ENCODE measurements at places on chromosomes 1 and 21.

DNA sequence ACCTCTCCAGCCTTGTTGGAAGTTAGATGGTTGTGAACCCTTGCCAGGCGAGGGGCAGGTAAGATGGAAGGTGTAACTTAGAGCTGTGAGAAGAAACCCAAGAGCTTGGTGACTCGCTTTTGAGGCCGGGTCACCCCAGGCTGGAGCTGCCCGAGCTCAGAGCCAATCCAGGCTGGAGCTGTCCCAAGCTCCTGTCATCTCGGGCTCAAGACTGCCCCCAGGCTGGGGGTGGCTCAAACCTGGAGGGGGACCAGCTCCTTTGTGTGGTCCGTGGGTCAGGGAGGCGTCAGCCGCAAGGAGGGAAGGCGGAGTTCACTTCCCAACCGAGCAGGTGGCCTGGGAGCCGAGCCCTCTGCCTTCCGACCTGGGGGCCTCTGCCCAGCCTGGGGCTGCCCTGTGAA is 2.0 kb downstream of the HUNK start:
- DNase-seq: no peak

DNA sequence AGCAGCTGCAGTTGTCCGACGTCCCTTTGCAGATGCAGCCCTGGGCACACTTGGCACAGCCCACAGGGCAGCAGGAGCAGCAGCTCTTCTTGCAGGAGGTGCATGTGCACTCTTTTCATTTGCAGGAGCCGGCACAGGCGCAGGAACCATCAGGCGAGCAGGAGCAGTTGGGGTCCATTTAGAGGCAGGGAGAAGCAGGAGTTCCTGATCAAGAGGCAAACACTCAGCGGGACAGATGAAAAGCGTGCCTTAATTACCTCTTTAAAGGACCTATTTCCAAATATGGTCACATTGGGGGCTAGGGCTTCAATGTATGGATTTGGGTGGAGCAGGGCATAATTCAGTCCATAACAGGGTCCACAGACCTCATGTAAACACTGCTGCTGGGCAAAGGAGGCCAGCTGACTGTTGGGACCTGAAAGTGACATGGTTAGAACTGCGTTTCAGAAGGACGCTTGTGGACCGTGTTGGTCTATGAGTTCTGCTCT is 4.3 kb upstream of the CPLANE2 start:
- no peak for DNase-seq

GRCh38 chr1:1881727-1882126 is 9.2 kb downstream of the GNB1 start:
- no peak for DNase-seq

DNA sequence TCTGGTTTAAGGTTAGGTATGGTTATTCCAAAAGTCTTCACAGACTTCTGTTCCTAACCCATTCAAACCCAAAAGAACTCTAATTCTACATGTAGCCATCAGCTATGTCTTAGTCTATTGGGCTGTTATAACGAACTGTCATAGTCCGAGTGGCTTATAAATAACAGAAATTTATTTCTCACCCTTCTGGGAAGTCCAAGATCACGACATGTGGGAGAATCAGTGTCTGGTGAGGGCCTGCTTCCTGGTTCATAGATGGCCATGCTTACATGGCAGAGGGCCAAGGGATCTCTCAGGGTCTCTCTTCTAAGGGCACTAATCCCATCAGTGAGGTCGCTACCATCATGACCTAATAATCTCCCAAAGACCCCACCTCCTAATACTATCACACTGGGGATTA is 103.0 kb upstream of the PPP2R5A start:
- DNase-seq: no peak

- DNase-seq: no peak
Measured at GRCh38 chr1:162375463-162375862, 1.2 kb downstream of the SPATA46 start.

GRCh38 chr21:15343066-15343465 is 278.3 kb upstream of the NRIP1 start:
- DNase-seq: peak; percentile 62

- DNase-seq: no peak
Measured at GRCh38 chr1:225544924-225545323, 108.0 kb downstream of the ENAH start.

DNA sequence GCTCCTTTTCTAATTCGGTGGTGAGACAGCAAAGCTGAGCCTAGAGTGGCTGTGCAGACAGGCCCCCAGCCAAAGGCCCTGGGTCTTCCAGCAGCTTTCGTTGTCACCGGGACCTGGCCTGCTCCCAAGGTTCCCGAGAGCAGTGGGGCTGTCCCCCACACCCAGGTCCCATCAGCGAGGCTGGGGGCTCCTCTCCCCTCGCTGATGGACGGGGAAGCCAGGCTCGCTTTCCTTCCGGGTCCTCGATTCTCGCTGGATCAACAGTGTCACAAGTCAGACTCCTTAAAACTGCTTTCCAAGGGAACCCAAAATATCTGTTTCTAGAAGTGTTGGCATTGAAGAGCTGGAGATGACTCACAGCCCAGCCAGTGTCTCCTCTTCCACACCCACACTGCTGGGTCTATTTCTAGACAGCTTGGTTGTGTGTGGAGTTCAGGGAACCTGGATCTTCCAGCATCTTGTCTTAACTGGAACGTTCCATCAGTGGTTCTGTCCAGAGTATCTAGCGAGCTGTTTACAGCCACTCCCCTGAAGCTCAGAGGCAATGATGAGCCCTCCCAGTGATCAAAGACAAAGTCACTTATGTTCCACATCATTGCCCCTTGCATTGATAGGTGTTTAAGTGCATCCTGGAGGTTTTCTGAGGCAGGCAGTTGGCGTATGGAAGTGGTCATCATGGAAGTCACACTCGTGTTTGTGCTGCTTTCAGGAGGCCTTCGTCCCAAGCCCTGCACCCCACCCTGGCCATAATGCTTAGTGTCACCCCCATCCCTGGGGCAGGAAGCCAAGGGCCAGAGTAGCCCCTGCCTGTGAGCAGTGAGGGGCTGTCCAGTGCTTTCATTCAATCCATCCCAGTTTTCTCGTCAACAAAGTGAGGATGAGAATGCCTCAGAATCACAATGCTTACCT is 35.2 kb downstream of the RRP1 start:
- no peak for DNase-seq

GRCh38 chr1:119485201-119485600 is 21.8 kb upstream of the HSD3B1 start:
- no peak for DNase-seq

DNA sequence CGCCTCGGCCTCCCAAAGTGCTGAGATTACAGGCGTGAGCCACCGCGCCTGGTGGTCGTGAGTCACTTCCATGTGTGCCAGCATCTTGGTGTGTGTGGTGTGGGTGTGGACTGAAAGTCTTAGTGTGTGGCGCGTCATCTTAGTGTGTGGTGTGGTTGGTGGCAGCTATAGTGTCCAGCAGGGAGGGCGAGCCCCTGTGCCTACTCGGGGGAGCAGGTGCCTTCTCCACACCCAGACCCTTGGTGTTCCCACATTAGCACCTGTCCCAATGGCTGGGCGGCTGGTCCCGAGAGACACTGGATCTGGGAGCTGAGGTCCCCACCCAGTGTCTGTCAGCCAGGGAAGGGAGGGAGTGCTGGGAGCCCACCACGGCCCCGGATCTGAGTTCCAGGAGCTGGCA is 2.8 kb downstream of the SCNN1D start:
- no peak for DNase-seq

- DNase-seq: no peak
Measured at GRCh38 chr1:156076609-156077429, 5.4 kb downstream of the MEX3A start.

DNA sequence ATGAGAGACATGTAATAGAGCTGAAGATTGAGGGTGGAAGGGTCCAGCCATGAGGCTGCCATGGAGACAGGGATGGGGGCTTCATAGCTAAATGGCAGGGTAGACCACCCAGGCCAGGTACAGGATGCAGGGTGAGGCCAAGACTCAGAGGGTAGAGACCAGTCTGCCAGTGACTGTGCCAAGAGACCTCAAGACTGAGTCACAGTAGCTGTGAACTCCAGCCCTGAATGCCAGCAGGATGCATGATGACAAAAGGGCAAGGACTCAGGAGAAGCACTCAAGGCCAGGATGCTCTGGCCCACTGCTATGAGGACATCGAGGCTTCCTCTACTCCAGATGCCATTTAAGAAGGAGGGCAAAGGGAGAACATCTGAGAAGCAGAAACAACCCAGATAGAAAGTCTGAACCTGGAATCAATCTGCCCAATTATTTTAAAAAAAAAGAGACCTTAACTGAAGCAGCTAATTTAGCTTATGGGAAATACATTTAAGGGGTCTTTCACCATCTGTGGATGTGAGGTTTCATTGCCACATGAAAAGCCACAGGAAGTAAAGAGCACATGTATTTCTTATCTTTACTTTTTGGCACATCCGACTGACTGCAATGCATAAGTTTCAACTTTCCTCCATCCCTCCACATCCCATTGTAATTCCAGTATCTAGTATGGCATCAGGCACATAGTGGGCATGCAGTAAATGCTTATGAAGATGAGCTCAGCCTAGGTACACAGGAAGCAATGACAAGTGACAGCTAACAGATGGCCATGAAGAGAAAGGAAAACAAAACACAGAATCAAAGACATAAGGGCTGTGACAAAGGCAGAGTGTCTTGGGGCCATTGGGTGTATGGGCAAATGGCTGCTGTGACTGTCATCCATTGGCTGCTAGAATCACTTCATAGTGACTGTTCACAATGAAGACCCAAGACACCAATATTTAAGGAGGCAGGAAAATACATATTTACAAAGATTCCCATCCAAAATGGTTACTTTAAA is 40.2 kb downstream of the SUSD4 start:
- DNase-seq: no peak

GRCh38 chr1:234969011-234969441 is 159.6 kb downstream of the TOMM20 start:
- no peak for DNase-seq

GRCh38 chr1:12157366-12158231 is 9.2 kb upstream of the TNFRSF1B start:
- no peak for DNase-seq

- DNase-seq: no peak
Measured at GRCh38 chr1:244346972-244347618, 104.6 kb downstream of the ADSS2 start.

DNA sequence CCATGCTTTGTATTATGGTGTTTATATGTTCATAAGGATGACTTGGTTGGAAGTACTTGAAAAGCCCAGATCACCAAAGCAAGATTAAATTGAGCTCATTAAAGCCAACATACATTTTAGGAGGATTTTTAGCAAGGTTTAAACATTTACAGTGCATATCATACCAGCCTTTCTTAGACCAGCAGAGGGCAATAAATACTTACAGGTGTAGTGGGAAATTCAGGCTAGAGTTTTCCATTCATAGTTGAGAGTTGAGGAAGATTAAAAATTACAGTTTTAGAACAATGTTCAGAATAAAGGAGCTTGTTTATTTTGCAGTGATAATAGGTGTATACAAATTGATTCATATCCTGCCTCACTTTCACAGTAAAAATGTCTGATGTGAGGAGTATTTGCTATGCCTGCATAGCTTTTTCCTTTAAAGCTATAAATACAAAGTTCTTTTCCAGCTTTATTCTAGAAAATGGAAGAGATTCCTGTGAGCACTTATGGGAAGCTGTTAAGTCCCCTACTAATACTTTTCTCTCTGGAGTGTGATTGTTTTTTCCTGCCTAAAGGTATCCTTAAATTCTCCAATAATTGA is 35.3 kb downstream of the DTL start:
- peak; percentile 70 for DNase-seq

GRCh38 chr1:58709540-58710175 is 9.8 kb upstream of the MYSM1 start:
- DNase-seq: no peak

DNA sequence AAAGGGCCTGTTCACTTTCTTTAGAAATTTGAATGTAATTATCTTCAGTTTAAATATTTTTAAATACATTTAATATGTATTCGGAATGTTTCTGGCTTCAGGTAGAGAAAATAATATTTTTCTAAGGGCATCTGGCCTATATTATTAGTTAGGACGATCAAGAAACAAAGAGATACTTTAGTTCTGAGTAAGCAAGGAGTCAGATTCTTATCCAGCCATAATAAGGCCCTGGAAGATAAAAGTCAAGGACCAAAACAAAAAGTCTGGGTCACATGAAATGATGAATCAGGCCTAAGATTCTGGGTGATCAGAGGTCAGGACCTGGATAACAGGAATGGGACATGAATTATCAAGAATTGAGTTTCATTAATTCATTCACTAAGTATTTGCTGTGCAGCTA is 6.3 kb downstream of the PHC2 start:
- no peak for DNase-seq

DNA sequence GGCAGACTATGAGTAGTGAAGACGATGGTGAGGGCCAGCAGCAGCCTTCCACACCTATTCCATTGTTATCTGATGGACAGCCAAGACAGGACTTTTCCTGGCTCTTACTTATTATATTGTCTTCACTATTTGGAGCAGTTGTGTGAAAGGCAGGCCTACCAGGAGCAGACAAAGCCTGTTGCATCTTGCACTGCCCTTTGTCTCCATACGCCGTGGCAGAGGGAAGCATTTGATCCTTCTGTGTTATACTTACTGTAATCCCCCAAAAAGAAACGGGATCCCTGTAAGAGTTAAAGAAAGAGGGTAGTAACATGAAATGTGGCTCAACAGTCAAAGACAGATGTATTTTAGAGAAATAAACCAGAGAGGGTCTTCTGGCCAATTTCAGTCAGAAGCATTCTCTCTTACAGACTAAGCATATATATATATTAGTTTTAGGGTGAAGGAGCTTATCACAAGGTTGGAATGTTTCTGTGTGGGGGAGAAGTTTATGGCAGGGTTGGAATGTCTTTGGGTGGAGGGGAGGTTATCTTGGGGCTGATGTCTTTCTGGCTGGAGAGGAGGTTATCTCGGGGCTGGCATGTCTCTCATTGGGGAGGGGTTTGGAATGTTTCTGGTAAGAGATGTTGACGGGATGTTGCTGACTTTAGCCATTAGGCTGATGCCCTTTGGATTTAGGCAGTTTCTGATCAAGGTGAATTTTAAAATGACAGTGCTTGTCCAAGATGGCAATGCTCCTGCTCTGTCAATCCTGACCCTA is 23.4 kb upstream of the HSD3B1 start:
- DNase-seq: no peak
